ENCODE measurements at places on chromosomes 3 and 15.

GRCh38 chr3:62454916-62455315, 81.6 kb upstream of the FEZF2 start:
- no peak for DNase-seq

DNA sequence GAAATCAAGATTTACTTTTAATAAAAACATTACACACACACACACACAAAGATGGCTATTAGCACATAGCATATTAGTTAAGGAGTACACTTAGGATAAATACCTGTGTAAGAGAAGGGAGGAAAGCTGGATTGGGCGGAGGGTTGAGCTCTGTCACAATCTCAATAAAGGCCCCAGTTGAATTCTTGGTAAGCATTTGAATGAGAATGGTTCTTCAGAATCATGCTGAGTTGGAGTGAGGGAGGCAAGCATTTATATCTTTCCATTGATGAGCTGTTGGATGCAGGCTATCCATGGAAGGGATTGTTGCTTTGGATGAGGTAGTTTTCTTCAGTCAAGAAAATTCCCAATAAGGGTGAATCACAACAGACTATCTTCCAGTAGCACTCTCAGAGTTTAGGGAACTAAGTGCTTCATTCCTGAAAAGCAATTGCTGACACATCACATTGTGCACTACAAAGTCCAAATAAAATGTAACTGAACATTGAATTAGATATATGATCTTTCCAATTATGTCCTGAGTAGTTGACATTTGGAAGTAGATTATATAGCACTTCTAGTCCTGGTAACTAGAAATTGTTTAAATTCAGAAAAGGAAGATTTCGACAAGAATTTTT, 95.7 kb downstream of the SUCNR1 start:
- no peak for DNase-seq

GRCh38 chr3:187230011-187230410, 32.7 kb downstream of the RTP1 start:
- DNase-seq: no peak

GRCh38 chr3:127423856-127424765, 136.3 kb upstream of the PRR20G start:
- no peak for DNase-seq

GRCh38 chr3:170862618-170863374, 7.2 kb downstream of the RPL22L1 start:
- no peak for DNase-seq

GRCh38 chr3:133575086-133575485, 1.6 kb downstream of the CDV3 start:
- no peak for DNase-seq

- DNase-seq: no peak
Measured at GRCh38 chr3:190172751-190173150, 52.1 kb upstream of the P3H2 start.

DNA sequence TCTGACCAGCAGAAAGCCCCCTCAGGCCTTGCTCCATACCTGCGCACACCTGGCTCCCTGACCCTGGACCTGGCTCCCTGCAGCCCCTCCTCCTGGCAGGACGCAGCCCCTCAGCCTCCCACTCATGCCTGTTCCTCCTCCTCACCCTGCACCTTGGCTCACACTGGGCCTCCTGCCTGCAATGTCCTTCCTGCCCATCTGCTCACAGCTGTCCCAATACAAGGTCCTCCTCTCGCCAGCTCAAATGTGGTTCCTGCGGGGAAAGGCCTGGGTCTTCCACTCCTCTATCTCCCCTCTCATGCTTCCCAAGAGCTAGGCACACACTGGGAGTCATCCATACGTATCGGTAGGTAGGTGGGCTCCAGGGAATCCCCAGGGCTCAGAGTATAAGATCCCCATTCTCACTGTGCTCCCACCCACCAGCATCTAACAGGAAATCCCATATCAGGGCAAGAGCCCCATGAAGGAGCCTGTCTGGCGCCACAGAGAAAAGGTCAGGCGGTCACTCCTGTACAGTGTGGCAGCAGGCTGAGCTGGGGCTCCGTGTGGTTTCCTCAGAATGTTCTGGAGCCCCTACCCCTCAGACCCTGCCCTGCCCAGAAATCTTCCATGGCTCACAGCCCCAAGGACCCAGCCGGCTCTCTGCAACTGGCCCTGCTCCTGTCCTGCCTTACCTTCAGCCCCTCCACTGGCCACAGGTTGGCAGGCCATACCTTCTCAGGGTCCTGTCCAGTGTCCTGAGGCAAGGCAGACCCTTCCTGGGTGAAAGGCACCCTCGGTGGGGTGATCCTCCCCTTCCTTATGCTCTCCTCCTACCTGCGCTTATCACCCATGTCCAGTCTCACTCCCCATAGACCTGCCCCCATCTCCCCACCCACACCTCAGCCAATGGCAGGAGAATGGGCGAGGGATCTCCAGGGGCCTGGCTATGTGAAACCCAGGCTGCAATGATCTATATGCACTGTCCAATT, 10.9 kb downstream of the PLCD1 start:
- no peak for DNase-seq

- no peak for DNase-seq
Measured at GRCh38 chr15:66210684-66211083, 42.9 kb downstream of the MEGF11 start.

DNA sequence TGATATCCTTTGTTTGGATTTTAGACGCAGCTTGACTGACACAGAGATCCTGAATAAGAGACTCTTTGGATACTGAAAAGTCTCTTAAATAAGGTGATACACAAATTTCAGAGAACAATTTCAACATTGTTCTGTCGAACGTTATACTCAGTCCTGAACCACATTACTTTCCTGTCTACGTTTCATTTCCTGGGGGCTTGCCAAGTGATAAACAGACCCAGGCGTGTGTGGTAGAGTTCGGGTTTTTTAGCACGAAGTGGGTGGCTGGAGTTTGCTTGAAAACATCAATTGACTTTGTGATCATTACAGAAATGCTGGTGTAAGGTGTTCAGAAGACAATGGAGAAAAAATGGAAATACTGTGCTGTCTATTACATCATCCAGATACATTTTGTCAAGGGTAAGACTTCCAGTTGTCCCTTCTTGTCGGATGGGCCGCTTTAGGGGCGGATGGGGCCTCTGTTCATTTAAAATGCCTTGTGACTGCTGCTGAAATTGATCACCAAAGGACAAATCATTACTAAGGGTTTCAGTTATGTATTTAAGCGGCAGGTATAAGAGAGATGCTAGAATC, at the start of gene CD96:
CD96 (plus strand) TSS at position 287 of the 573 bp plus-strand sequence; CDS start at position 339, 52 bp downstream.
- no peak for DNase-seq

GRCh38 chr3:138938056-138938876, 8.7 kb downstream of the FOXL2 start:
- DNase-seq: no peak

- DNase-seq: no peak
Measured at GRCh38 chr15:25890529-25890928, 27.4 kb upstream of the ATP10A start.

DNA sequence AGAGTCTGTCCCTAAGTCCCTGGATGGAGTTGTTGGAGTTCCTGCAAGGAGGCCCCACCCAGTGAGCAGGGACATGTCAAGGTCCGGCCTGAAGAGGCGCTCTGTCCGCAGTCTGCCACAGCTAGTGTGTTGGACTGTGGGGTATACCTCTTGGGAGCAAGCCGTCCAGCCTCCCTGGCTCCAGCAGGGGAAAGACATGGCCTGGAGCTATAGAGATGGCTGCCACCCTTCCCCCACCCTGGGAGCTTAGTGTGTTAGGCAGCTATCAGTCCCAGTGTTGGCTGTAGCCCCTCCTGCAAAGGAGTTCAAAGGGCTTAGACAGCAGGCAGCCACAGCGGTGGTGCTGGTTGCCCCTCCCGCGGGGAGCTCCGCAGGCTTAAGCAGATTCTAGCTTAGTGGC, 20.3 kb downstream of the IMPG2 start:
- no peak for DNase-seq

- no peak for DNase-seq
Measured at GRCh38 chr3:191499307-191500080, 38.5 kb downstream of the PYDC2 start.

GRCh38 chr15:39621976-39622375, 41.1 kb downstream of the THBS1 start:
- DNase-seq: no peak

GRCh38 chr3:179181021-179181472, 32.9 kb downstream of the PIK3CA start:
- no peak for DNase-seq

DNA sequence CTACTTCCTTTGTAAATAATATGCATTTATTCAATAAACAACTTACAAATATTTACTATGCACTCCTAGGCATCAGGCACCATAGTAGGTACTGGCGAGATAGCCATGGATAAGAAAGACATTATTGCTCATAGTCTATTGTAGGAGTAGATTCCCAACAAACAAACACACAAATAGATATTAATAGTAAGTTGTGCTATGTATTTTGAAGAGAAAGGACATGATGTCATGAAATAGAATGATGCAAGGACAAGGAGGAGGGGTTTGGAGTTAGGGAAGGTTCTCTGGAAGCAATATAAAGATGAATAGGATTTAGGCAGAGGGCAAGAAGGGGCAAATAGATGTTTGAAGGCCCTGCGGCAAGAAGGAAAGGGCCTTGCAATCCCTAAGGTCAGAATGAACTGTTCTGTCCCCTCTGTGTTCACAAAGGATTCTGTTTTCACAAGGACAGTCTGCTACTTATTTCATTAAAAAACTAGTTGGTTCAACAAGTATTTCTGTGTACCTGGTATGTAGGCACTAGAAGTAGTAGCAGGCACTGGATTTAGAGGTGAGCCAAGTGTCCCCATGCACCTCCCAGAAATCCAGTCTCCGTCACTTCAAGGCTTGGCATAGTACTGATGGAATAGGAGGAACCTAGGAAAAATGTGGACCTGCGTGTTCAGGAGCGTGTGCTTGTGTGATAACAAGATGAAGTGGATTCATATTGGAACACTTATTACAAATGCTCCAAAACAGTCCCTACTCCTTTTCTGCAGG, 231.8 kb upstream of the TPRG1 start:
- no peak for DNase-seq

- no peak for DNase-seq
Measured at GRCh38 chr3:11445883-11446282, 173.7 kb downstream of the ATG7 start.

DNA sequence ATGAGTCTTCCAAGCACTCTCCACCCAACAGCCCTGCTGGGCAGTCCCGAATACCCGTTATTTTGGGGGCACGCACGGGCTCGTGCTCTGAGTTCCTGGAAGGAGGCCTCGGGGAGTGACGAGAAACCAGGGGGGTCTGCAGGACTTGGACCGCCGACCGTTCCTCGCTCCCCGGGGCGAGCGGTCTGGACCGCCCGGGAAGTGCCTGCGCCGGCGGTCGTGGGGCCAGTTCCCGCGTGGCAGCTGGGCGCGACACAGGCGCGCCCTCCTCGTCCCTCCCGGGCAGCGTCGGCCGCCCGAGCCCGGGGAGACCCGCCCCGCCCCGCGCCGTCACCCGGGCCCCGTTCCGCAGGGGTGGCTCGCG, 387 bp downstream of the GNB4 start:
- no peak for DNase-seq

GRCh38 chr3:27577504-27577903, 93.3 kb upstream of the SLC4A7 start:
- no peak for DNase-seq

GRCh38 chr3:14388201-14388600, 14.2 kb upstream of the SLC6A6 start:
- no peak for DNase-seq

DNA sequence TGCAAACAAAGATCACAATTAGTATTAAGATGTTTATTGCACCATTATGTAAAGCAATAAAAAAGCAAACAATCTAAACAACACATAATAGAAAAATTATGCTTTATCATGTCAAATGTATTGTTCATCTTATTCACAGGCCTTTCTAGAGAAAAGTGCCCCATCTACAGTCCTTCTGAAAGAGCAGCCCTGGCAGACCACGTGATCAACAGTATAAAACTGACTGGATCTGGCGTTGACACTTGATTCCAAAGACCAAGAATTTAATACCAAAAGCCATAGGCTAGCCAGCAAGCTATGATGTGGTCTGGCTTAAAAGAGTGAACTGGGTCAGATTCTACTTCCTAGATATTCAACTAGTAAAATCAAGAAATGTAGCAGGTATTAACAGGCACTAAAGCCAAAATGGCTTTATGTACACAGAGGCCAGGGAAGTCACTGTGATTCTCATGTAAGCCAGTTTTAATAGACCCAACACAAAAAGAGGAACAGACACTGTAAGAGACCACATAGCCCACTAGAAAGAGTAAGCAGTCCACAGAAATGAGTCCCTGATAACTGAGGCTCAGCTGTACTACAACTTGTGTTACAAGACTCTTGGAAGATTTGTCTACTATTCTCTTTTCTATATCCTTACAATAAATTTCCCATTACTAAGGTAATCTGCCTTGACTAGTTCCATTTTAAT, 32.5 kb downstream of the DMXL2 start:
- DNase-seq: no peak

- no peak for DNase-seq
Measured at GRCh38 chr3:18027161-18027939, 284.9 kb upstream of the TBC1D5 start.

GRCh38 chr3:88321363-88322050, 171.7 kb downstream of the C3orf38 start:
- no peak for DNase-seq

DNA sequence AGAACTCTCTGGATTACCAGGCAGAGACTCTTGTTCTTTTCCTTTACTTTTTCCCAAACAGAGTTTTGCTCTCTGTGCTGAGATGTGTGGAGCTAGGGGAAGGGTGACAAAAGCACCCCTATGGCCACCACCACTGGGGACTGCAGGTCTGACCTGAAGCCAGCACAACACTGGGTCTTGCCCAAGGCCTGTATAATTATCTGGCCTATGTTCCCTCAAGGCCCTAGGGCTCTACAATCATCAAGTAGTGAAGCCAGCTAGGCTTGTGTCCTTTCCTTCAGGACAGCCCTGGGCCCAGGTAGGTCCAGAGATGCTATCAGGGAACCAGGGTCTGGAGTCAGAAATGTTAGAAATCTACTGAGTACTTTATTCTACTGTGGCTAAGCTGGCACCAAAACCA, 28.4 kb downstream of the MYO1E start:
- no peak for DNase-seq

- DNase-seq: no peak
Measured at GRCh38 chr15:78139578-78139977, 8.3 kb upstream of the CIB2 start.

GRCh38 chr15:96350934-96351724, 20.6 kb downstream of the NR2F2 start:
- no peak for DNase-seq

DNA sequence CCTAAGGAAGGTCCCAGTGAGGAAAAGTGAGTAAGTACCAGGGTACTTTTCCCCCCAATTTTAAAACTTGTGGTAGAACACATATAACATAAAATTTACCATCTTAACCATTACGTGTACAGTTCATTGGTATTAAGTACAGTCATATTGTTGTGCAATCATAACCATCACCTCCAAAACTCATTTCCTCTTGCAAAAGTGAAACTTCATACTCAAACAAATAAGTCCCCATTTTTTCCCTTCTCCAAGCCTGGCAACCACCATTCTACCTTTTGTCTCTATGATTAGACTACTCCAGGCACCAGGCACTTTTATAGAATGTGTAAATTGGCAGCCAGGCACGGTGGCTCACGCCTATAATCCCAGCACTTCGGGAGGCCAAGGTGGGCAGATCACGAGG, 12.2 kb downstream of the PRC1 start:
- DNase-seq: no peak

GRCh38 chr3:71578054-71578751, 5.3 kb downstream of the FOXP1 start:
- DNase-seq: no peak

- DNase-seq: no peak
Measured at GRCh38 chr3:14441240-14441919, 39.0 kb downstream of the SLC6A6 start.

GRCh38 chr3:157441102-157441624, 4.5 kb downstream of the PTX3 start:
- no peak for DNase-seq

Measured in esophagus squamous epithelium (tissue), 5 donors.